ENCODE measurements at places on chromosomes 2 and 18.

DNA sequence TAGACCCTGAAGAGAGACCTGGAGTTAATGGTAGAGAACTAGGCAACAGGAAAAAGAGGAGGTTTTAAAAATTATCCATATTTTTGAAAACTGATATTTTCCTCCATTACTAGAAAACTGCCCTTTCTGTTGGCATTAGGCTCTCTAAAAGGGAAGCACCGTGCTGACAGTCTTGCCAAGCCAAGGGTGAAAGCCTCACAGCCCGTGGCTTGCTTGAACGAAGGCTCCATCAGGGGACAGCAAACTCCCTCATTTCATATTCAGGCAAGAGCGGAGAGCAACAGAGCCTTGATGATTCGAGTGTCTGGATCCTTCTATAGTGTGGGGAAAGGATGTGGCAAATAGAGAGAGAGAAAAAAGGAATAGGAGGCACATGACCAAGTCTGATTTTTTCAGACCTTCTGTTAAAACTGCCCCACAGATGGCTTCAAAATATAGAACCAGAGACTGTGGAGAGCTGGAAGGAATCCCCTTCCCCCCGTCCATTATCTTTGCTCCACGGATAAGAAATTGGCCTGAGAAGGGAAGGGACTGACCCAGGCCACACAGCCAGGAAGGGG is 67.0 kb downstream of the CACNB4 start:
- H3K27me3 ChIP-seq, result peaks cover 5% of the 10 kb centered on the region
- H3K36me3 ChIP-seq, result no peaks in the 10 kb centered on the region
- H3K27ac ChIP-seq, result no peak overlapping the region
- no peak for DNase-seq

GRCh38 chr2:158743879-158744278 is 51.2 kb upstream of the DAPL1 start:
- no peaks in the 10 kb centered on the region for H3K36me3 ChIP-seq
- H3K27me3 ChIP-seq, result peaks cover 24% of the 10 kb centered on the region
- no peak overlapping the region for H3K27ac ChIP-seq
- no peak for DNase-seq
- H3K4me1 ChIP-seq, result peaks cover 1% of the 10 kb centered on the region

DNA sequence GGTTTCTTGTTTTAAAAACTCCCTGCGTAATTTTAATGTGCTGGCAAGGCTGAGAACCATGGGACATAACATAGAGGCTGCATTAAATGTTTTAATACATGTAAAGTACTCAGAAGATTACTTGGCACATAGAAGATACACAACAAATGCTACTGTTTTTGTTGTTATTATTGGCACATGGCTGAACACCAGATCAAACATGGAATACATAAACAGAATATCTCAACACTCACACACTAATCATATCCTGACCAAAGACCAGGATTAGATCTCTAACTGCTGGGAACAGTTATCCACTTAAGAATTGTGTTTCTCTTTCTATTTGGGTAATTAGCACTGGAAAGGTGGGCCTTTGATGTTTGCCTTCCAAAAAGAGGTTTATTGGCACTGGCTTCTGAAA is 69.3 kb downstream of the KCNE4 start:
- H3K4me3 ChIP-seq, result no peak overlapping the region
- no peak overlapping the region for H3K27ac ChIP-seq
- no peak for DNase-seq
- no peaks in the 10 kb centered on the region for H3K36me3 ChIP-seq
- H3K27me3 ChIP-seq, result peaks cover 2% of the 10 kb centered on the region

- no peak for DNase-seq
- H3K4me3 ChIP-seq, result no peak overlapping the region
- no peaks in the 10 kb centered on the region for H3K4me1 ChIP-seq
- H3K27me3 ChIP-seq, result no peaks in the 10 kb centered on the region
These were observed 129.3 kb downstream of the NUP35 start for GRCh38 chr2:183253441-183254130.

- no peaks in the 10 kb centered on the region for H3K36me3 ChIP-seq
- H3K27me3 ChIP-seq, result peaks cover 2% of the 10 kb centered on the region
- DNase-seq, result no peak
- H3K27ac ChIP-seq, result no peak overlapping the region
- H3K4me3 ChIP-seq, result no peak overlapping the region
These were observed 14.1 kb downstream of the ADD2 start for GRCh38 chr2:70753902-70754301.

GRCh38 chr2:108993095-108993937 is 4.3 kb upstream of the EDAR start:
- H3K36me3 ChIP-seq, result no peaks in the 10 kb centered on the region
- no peak for DNase-seq
- no peak overlapping the region for H3K27ac ChIP-seq
- H3K4me1 ChIP-seq, result peaks cover 18% of the 10 kb centered on the region
- H3K27me3 ChIP-seq, result no peaks in the 10 kb centered on the region
- H3K4me3 ChIP-seq, result no peak overlapping the region

- no peaks in the 10 kb centered on the region for H3K4me1 ChIP-seq
- H3K36me3 ChIP-seq, result peaks cover 2% of the 10 kb centered on the region
- no peak overlapping the region for H3K4me3 ChIP-seq
- DNase-seq, result no peak
- H3K27me3 ChIP-seq, result peaks cover 17% of the 10 kb centered on the region
These were observed 241.2 kb upstream of the NCKAP5 start for GRCh38 chr2:133809485-133809884.
